H4 (cell line): ENCODE measurements at places on chromosomes 4 and X.

DNA sequence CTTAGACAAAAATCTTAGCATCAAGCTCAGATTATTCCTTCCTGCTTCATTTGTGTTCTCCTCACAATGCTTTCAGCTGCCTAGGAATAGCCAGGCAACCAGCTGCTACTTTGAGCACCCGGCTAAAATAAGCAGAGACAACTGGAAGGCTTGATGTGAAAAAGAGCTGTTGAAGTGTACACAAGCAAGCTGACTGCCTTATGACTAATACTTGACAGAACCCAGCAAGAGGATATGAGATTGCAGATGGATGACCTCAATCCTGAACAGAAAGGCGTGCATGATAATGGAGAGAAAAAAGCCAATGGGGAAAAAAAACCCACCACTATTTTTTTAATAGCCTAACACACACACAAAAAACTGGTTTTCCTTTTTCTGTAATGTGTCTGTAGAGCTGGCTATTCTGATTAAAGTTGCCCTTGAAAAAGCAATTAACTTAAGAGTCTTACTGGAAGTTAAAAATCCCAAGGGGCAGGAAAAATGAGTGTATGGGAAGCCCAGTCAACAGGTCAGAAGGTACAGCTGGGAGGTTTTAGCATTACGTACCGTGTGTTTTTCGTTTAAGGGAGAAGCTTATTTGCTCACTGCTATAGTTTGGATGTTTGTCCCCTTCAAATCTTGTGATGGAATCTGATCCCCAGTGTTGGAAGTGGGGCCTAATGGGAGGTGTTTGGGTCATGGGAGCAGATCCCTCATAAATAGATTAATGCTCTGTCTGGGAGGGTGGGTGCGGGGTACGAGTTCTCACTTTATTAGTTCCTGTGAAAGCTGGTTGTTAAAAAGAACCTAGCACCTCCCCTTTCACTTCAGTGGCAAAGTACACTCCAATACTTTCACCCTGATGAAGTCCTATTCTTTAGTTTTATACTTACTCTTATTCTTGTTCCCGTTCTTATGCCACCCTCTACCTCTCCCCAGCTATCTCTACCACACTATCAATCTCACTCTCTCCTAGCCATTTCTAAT lies 37.1 kb upstream of the HERC6 start:
- peak; percentile 84 for DNase-seq

DNA sequence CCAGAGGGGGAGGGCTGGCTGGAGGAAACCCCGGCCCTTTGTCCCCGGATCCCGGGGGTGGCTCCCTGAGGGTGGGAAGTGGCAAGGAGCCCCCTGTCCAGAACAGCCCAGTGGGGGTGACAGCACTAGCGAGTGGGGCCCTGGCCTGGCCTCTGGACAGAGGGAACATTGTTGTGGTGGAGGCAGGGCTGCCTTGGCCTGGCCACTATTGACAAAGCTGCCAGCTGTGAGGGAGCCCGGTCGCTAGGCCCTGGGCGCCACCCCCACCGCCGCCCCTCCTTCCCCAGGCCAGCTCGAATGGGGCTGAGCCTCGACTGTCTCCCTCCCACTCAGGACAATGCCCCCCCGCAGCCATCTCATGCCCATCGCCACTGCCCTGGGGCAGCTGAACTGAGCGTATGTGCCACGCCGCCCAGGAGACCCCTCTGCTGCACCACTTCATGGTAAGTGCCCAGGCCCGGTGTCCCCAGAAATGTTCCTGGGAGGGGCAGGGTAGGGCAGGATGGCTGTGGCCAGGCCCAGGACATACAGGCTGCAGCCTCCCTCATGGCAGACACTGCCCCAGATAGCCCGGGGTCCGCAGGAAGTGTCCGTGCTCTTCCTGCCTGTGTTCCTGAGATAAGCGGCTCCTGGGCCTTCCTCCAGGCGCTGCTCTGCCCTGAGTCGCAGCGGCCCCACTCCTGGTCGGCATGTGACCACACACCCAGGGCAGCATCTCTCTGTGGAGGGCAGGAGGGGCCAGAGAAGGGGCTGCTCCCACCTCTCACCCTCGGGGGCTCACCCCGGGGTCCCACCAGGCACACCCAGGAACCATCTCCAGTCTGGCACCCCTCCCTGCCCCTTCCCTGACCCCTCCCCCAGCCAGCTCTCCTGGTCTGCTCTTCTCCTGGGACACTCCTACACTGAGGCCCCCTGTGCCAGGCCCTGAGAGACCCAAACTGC lies 1.4 kb downstream of the PLXNB3 start:
- no peak for DNase-seq

DNA sequence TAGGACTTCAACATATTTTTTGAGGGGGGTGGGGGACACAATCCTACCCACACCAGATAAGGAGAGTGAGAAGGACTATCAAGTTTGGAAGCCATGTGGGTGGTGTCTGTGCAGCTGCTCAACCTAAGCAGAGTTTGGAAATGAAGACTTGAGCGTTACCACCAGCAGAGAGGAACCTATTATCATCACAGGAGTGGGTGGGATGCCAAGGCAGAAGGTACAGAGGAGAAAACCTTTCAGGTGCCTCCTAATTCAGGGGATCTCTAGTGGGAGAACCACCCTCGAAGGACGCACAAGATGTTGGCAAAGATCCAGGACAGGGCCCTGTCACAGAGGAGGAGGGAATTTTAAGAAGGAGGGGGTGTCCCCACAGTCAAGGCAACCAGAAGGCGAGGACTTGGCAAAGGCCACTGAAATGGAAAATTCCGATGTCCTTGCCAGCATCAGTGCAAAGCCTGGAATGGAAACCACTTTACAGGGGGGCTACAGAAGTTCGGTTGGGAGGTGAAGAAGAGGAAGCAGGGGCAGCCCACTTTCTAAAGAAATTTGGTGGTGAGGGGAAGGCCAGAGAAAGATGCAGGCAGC lies 8.4 kb upstream of the GPM6B start:
- no peak for DNase-seq

GRCh38 chr4:123568936-123569335 lies 172.3 kb downstream of the SPRY1 start:
- no peak for DNase-seq

DNA sequence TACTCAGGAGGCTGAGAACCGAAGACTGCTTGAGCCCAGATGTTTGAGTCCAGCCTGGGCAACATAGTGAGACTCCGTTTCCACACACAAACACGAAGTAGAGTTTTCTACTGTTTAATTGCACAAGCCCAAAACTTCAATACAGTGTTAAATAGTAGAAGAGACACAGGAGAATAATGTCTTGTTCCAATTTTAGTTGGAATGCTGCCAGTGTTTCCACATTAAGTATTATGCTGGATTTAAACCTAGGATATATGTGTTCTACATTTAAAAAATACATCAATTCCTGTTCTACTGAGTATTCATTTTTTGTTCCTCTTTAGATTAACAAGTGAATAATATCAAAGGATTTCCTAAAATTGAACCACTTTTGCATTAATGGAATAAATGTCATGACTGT lies 91.3 kb downstream of the LCORL start:
- no peak for DNase-seq

GRCh38 chr4:179328627-179329026 lies 1886.4 kb upstream of the AGA start:
- DNase-seq = no peak

DNA sequence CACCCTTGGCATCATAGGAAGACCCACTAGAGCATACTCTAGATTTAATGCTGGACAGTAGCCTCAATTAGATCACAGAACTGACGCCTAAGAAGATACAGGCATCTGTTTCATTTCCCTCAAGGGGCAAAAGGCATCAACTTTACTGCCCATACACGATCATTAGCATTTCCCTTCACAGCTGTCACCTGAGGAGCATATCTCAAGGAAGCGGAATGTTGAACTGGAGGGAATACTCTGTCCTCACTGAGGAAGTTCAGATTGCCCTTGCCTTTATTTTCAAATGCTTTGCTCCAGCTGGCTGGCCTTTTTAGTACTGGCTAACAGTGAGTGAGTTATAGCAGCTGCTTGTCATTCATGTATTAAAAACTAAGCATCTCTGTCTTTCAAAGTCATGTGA lies 508.4 kb upstream of the GALNT7 start:
- no peak for DNase-seq

DNA sequence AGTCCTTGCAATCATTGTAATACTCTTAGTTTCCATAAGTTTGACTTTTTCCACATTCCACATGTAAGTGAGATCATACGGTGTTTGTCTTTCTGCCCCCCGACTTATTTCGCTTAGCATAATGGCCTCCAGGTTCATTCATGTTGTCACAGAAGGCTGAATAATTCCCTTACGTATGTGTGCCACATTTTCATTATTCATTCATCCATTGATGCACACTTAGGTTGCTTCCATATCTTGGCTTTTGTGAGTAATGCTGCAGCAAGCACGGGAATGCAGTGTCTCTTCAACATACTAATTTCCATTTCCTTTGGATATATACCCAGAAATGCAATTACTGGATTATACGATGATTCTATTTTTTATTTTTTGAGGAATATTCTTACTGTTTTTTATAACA lies 22.0 kb upstream of the VEGFC start:
- no peak for DNase-seq

DNA sequence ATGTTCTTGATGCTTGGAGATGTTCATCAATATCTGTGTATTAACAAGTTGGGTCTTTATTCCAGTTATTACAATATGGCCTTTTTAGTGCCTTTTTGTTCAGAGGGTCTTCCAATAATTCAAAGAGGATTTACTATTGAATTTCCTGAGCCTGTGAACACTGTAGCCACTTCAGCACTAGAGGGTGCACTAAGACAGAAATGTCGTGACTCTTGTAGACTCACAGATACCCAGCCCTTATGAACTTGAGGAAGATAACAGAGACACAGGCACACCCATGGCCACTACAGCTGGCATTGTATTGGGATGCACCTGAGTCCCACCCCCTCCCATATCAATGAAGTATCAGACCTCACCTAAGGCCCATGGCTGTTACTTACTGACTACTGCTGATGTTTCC lies 54.4 kb upstream of the ACTRT1 start:
- DNase-seq = no peak

GRCh38 chr4:29319663-29320340 lies 1400.4 kb upstream of the PCDH7 start:
- DNase-seq = no peak

DNA sequence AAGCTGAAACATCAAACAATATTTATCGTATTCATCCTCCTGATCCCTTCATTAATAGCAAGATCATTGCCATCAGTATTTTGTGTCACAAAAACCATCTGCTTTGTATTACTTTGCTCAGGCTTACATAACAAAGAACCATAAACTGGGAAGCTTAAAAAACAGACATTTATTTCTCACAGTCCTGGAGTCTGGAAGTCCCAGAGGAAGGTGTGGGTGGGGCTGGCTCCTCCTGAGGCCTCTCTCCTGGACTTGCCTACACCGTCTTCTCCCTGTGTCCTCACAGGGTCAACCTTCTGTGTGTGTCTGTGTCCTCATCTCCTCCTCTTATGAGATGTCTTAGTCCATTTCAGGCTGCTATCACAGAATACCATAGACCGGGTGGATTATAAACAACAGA lies 61.3 kb upstream of the MXRA5 start:
- no peak for DNase-seq

DNA sequence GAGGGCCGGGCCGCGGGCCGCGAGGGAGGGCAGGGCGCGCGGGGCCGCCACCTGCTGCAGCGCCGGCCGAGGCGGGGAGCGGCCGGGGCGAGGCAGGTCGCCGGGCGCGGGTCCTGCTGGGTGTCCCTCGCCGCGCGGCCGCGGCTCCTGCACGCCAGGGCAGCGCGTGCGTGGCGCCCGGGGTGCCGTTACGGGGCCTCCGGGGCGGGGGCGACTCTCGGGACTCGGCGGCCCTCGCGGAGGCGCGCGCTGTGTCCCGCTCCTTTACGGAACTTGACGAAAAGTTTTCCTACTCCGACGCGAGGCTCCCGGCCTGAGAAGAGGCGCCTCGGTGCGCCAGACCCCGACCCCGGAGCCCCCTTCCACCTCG lies 329 bp downstream of the TBC1D14 start:
- DNase-seq = no peak

DNA sequence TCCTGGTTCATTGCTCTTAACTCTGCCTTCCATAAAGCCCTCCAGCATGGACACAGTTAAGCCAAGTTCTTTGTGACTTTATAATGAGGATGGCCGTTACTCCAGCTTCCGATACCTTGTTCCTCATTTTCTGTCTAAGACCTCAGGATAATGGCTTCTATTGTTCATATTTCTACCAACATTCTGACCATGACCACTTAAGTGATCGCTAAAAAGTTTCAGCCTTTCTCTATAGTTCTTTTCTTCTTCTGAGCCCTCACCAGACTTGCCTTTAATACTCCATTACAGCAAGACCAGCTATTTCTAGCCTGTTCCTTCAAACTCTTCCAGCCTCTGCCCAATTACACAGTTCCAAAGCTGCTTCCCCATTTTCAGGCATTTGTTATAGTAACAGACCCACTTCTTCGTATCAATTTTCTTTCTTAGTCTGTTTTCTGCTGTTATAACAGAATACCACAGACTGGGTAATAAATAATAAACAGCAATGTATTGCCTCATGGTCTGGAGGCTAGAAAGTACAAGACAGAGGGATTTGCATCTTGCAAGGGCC lies 12.3 kb downstream of the RNF175 start:
- no peak for DNase-seq

GRCh38 chr4:142331646-142332045 lies 514.5 kb downstream of the INPP4B start:
- no peak for DNase-seq

- no peak for DNase-seq
Observed at GRCh38 chr4:117491516-117491915, 406.1 kb upstream of the TRAM1L1 start.

DNA sequence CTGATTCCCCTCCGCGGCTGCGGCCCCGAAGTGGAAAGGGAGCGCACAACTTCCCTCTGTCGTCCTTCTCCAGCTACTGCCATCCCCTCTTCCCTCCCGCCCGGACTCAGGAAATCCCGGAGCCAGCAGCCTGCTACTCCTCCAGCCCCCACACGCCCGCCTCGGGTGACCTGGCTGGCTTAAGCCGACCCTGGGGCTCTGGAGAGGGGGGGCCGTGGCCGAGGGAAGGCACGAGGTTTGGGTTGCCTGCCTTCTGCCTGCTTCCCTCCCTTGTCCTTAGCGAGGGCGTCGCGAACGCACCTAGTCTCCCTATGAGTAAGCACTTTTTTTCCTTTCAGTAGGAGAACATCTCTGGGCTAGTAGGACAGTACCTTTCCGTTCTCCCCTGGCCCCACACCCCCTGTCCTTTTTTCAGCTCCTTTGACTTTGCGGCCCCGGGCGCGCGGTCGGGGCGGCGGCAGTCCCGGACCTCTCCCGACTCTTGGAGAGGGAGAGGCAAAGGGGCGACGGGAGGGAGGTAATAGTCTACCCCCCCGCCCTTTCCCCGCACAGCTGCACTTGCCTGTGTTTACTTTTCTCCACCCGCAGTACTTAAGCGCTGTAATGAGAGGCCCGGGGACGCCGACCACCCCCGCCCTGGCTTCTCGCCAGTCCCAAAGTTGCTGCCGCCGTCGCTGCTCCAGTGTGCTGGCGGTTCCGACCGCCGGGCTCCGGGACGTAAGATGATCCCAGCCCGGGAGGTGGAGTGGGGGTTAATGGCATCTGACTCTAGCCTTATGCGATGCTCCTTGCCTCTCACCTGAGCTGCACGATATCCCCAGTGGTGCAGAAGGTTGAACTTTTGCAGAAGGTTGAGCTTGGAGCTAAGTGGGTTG lies 868 bp downstream of the PLS3 start:
- DNase-seq = peak; percentile 31
